ENCODE measurements at places on chromosomes 1 and 21. TPM values are rescaled to one million over a fixed set of nuclear protein-coding genes. Genes with fewer than 3 reads are reported as not detected.

- no peak for DNase-seq
These were observed 31.2 kb upstream of the MORC3 start for GRCh38 chr21:36288651-36289243.

Gene LEFTY2
- total RNA-seq = not detected

DNA sequence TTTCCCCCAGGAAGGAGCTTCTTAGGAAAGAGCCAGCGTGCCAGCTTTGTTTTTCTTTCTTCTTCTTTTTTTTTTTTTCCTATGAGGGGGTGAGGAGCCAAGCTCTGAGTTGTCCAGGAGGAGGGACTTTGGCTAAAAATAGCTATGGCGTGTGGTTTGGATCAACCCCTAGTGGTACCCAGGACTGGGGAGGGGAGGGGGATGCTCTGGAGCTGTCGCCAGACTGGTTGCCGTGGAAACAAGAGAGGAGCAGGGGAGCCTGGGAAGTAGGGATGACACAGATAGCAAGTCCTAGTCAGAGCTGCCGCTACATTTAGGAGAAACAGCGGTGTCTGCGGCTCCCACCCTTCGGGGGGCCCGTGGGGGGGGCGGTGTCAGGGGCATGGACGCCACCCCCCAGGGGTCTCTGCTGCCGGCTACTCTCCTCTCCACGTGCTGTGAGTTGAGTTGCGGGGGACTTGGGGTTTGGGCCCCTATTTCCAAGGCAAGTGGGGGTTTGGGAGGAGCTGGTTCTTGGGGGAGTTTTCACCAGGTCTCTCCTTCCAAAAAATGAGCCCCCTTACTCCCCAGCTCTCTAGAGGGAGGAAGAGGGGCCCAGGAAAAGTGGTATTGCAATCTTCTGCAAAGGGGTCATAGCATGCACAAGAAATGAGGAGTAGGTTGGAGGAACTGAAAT, at the start of gene KCNJ9:
Gene KCNJ9 (plus strand): TSS at position 278 of the 676 bp plus-strand sequence. CDS start 2,493 bp downstream, outside the sequence.
- DNase-seq = no peak

Gene DIRAS3
- total RNA-seq = not detected

Gene KRTAP7-1
- not detected for total RNA-seq

Gene TBX15
- total RNA-seq = 0.03 TPM

Gene CR1
- not detected for total RNA-seq

Gene SHE
- total RNA-seq = not detected

- DNase-seq = peak; percentile 91
These were observed 24.8 kb downstream of the CSF1 start for GRCh38 chr1:109935451-109935900.

DNA sequence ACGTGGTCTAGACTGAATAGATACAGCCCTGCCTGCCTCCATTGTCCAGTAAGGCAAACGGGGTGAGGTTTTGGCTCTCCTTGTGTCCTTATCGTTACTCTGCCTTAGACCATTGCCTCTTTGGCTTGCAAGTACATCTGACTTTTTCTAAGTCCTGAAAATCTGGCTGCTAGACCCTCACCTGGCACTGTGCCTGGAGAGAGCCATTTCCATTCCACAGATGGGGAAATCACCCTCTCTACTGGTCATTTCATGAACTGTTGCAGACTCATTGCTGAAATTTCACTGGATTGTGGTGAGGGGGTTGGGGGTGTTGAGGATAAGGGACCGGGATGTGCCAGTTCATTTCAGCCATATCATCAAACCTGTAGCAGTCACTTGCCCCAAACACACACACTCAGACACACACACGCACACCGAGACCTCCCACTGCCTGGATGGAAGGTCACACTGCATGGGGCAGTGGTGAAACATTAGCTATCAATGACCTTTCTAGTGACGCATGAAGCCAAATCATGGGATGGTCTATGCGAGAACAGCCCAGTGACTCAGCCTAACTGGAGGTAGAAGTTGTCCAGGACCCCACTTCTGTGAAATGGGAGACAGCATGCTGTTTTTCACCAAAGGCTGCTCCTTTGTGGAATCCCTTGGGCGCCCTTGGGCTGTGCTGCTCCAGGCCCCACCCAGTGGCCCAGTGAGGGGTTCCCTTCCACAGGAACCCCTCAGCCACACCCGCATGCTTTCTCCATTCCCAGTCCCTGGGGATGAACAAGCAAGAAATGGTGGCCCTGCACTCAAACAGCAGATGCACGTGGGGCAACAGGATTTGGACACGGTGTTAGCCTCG, 34.9 kb upstream of the VASH2 start:
- peak; percentile 32 for DNase-seq

Gene AMY1C
- total RNA-seq = not detected

Gene C2CD4D
- total RNA-seq = 3.5 TPM

Gene AMY1A
- not detected for total RNA-seq

- no peak for DNase-seq
These were observed 36.0 kb downstream of the ZNF281 start for GRCh38 chr1:200373811-200374231.

GRCh38 chr1:170555370-170555769, 23.4 kb downstream of the GORAB start:
- DNase-seq = no peak

- DNase-seq = peak; percentile 51
These were observed at the start of gene MLLT11 for GRCh38 chr1:151060007-151060656. TSS of gene MLLT11 (plus strand) at chr1:151060397. CDS start at chr1:151067225, 6,828 bp downstream.

Gene NES
- 0.44 TPM for total RNA-seq

- DNase-seq = no peak
These were observed 20.8 kb downstream of the ATP1B1 start for GRCh38 chr1:169127305-169127704.

GRCh38 chr1:150516616-150517015, 1.1 kb downstream of the FALEC start:
- DNase-seq = peak; percentile 22

GRCh38 chr1:149963358-149963757, 26.7 kb upstream of the MTMR11 start:
- DNase-seq = no peak

Gene ACTL8
- 0.55 TPM for total RNA-seq

- DNase-seq = no peak
These were observed 653 bp downstream of the FNDC10 start for GRCh38 chr1:1599030-1599934.

- DNase-seq = peak; percentile 2
These were observed 406.5 kb downstream of the DUSP10 start for GRCh38 chr1:221335161-221336101.

- no peak for DNase-seq
These were observed 50.5 kb downstream of the ABL2 start for GRCh38 chr1:179178950-179179349.

Gene LRRC38
- total RNA-seq = not detected

- no peak for DNase-seq
These were observed 110.9 kb downstream of the MRPS6 start for GRCh38 chr21:34184232-34184631.

Gene BTBD8
- 0.86 TPM for total RNA-seq

Gene ADAMTS5
- not detected for total RNA-seq

Gene KRTAP20-1
- not detected for total RNA-seq
